ENCODE measurements at places on chromosomes 1 and 21.
A peak's percentile ranks its signal among the peaks of the same experiment; 100 is the strongest.

DNA sequence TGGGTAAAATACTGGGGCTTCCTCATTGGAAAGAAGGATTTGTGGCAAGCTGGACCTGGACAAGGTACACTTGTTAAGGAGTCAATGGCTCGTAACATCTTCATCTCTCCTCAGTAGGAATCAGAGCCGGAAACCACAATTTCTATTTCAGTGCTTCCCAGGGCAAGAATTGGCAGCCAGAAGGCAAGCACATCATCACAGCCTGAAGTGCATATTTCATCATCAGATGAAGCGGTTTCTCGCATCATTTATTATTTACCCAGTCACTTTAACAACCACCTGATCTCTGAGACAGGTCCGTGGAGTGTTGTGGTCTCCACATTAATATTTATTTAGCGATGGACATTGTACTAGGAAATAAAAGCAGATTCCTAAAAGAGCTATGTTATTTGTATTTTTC is 55.0 kb downstream of the KCNJ15 start:
- DNase-seq, result no peak

DNA sequence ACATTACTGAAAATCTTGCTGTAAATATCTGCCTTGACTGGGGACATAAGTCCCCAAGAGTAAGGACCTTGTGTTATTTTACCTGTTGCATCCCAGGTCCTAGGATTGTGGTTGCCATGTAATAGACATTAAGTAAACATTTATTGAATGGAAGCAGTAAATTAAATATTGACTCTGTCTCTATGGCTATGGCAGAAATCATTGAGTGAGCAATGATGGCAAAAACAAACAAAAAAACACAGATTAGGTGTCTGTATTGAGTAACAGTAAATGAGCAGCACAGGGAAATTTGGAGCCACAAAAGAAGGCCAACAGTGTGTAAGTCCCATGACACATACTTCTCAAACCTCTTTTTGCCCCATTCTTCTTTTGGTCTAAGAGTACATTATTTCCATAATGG is 240.4 kb downstream of the NFIA start:
- DNase-seq, result no peak

DNA sequence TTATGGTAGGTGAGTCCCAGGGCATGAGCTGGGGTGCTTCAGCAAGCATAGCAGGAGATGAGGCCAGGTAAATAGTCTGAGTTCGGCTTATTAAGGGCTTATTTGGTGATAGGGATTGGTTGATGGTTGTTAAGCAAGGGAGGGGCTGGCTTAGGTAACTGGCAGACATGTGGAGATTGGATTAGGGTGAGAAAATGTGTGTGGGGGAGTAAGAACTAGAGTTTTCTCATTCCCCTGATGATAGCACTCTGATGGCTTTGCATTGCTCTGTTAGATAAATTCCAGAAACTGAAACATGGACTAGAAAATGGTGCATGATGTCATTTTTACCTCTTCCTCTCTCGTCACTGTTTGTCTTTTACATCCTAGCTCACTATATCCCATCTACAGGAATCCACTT is 53.6 kb downstream of the FGGY start:
- no peak for DNase-seq

- no peak for DNase-seq
Observed at GRCh38 chr1:18949686-18950400, 6.6 kb downstream of the IFFO2 start.

- DNase-seq, result no peak
Observed at GRCh38 chr1:153922076-153922971, 448 bp downstream of the GATAD2B start.

DNA sequence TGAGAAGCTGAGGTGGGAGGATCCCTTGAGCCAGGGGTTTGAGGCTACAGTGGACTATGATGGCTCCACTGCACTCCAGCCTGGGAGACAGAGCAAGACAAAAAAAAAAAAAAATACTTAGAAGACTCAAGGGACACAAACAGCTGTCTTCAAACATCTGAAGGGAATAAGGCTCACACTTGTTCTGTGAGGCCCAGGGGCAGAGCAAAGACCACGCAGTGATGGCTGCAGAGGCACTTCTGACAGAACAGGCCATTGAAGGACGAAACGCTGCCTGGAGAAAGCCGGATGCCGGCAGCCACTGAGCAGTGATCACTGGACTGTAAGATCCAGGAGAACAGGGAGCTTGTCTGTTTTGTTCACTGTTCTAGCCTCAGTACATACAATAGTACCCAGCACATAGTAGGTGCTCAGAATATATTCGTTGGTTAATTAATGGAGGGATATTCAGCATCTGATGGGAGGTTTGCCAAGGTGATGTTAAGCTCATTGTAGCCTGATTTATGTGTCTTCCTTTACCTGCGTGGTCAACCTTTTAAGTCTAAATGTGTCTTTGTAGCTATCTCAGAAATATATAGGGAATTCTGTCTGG is 12.1 kb upstream of the NDC1 start:
- no peak for DNase-seq

GRCh38 chr1:248094884-248095283 is at the start of gene OR2L13:
OR2L13 (plus strand) TSS chr1:248095184; CDS start chr1:248099376, 4,192 bp downstream.
- DNase-seq, result no peak

DNA sequence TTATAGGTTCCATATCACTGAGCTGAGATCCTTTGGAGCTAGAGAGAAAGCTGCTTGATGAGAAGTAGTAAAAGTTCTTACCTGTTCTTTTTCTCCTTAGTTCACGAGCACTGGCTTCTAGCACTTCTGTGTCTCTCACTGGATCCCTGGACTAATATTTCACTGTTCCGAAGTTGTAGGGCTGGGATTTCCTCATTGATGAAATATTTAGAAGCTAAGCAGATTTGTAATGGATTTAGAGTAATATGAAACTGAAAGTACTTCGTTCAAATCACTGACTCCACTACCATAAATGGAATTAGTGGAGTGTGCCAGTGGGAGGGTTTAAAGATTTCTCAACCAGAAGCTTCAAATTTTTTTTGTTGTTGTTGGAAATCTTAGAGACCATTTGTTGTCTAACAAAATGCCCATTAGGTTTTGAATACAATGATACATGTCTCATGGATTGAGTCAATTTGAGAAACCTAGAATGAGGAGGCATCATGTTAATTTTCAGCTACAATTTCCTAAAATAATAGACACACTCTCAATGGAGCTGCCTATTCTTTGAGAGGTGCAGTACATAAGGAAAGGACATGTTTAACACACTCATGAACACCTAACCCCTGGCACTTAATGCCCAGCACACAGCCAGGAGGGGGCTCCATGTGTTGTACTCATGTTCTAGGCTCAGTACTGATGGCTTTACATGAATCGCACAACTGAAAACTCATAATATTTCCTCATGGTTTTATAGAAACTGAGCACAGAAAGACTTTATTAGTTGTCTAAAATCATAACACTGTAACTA is at the start of gene GBP1:
Gene GBP1, minus strand, starts transcription at position 130 of the 790 bp plus-strand sequence. CDS start 1,974 bp downstream, outside the sequence.
- DNase-seq, result peak; percentile 77

GRCh38 chr1:161162052-161162451 is 2.8 kb downstream of the USP21 start:
- no peak for DNase-seq

- DNase-seq, result no peak
Observed at GRCh38 chr1:11045428-11046269, 1.4 kb downstream of the MASP2 start.

- peak; percentile 55 for DNase-seq
Observed at GRCh38 chr1:201266774-201267173, 16.5 kb upstream of the PKP1 start.

Measured in GM04503 (cell line).